ENCODE measurements at places on chromosomes 3 and 15. TPM values are rescaled to one million over a fixed set of nuclear protein-coding genes. Genes with fewer than 3 reads are reported as not detected.
A peak's percentile ranks its signal among the peaks of the same experiment; 100 is the strongest.

DNA sequence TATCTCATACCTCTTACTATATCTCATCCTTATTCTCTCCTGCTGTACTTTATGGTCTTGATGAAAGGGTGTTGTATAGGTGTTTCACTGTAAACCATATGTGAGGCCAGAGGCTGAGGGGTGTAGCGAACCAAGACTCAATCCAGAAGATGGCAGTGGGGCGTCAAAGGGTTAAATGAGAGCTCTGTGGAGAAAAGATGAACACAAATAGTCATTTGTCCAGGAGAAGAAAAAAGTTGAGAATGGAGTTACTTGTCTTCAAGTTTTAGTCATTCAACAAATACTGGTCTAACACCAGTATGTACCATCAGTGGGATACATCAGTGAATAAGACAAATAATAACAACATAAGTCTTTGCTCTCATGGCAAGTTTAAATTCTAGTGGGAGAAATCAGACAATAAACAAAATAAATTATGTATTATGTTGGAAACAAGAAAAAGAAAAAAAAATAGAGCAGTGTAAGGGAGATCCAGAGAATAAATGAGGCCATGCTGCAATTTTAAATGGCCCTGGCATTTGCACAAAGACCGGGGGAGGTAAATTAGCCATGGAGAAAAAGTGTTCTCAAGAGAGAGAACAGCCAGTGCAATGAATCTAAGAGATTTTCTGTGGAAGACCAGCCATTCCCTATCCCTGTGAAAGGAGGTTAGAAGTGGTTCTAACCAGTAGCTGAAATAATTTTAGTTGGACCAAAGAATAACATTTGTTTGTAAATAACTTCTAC lies 77.0 kb upstream of the UMPS start:
- no peak for DNase-seq
- no peaks in the 10 kb centered on the region for H3K27me3 ChIP-seq
- H3K36me3 ChIP-seq: no peaks in the 10 kb centered on the region
- H3K4me3 ChIP-seq: no peak overlapping the region
- no peaks in the 10 kb centered on the region for H3K4me1 ChIP-seq
- H3K27ac ChIP-seq: no peak overlapping the region

GRCh38 chr3:117084277-117084676 lies 374.7 kb downstream of the TUSC7 start:
- no peaks in the 10 kb centered on the region for H3K36me3 ChIP-seq
- no peaks in the 10 kb centered on the region for H3K4me1 ChIP-seq
- H3K27ac ChIP-seq: no peak overlapping the region

- no peak overlapping the region for H3K4me3 ChIP-seq
- H3K4me1 ChIP-seq: peaks cover 98% of the 10 kb centered on the region
- H3K27ac ChIP-seq: no peak overlapping the region
- DNase-seq: no peak
These were observed 23.8 kb downstream of the USP3 start for GRCh38 chr15:63528138-63528659.

DNA sequence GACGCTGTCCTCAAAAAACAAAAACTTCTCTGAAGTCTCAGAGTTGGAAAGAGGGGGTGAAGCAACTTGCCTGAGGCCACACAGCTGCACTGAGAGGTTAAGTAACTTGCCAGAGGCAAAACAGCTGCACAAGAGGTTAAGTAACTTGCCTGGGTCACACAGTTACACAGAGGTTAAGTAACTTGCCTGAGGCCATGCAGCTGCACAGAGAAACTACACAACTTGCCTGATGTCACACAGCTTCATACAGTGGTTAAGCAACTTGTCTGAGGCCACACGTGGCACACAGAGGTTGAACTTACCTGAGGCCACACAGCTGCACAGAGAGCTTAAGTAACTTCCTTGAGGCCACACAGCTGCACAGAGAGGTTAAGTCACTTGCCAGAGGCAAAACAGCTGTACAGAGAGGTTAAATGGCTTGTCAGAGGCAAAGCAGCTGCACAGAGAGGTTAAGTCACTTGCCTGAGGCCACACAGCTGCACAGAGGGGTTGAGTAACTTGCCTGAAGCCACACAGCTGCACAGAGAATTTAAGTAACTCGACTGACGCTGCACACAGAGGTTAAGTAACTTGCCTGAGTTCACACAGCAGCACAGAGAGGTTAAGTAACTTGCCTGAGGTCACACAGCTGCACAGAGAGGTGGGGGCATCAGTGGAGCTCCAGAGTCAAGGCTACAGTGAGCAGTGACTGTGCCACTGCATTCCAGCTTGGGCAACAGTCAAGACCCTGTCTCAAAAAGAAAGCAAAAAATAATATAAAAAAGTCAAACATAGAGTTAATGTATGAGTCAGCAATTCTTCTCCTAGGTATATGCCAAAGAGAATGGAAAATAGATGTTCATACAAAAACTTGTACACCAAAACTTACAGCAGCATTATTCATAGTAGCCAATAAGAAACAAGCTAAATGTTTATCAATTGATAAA lies 12.0 kb upstream of the ACAD9 start:
- no peak overlapping the region for H3K4me3 ChIP-seq
- no peak overlapping the region for H3K27ac ChIP-seq
- H3K27me3 ChIP-seq: no peaks in the 10 kb centered on the region
- DNase-seq: no peak

GRCh38 chr3:142498397-142499180 lies 50.8 kb upstream of the XRN1 start:
- no peaks in the 10 kb centered on the region for H3K4me1 ChIP-seq
- DNase-seq: no peak
- H3K36me3 ChIP-seq: peaks cover 19% of the 10 kb centered on the region
- no peak overlapping the region for H3K4me3 ChIP-seq
- H3K27ac ChIP-seq: no peak overlapping the region
- no peaks in the 10 kb centered on the region for H3K27me3 ChIP-seq

- no peak overlapping the region for H3K4me3 ChIP-seq
- H3K27ac ChIP-seq: no peak overlapping the region
- no peaks in the 10 kb centered on the region for H3K27me3 ChIP-seq
- DNase-seq: no peak
These were observed 22.1 kb downstream of the CLEC3B start for GRCh38 chr3:45048244-45048643.

- peaks cover 18% of the 10 kb centered on the region for H3K4me1 ChIP-seq
- peak overlapping the region; percentile 88 for H3K4me3 ChIP-seq
- no peak for DNase-seq
- no peaks in the 10 kb centered on the region for H3K27me3 ChIP-seq
These were observed 456 bp upstream of the TMEM62 start for GRCh38 chr15:43132830-43133429.

- no peak overlapping the region for H3K27ac ChIP-seq
- no peaks in the 10 kb centered on the region for H3K4me1 ChIP-seq
- no peaks in the 10 kb centered on the region for H3K27me3 ChIP-seq
- no peak for DNase-seq
- H3K4me3 ChIP-seq: no peak overlapping the region
These were observed 12.0 kb downstream of the SEMA5B start for GRCh38 chr3:123015596-123015995.

DNA sequence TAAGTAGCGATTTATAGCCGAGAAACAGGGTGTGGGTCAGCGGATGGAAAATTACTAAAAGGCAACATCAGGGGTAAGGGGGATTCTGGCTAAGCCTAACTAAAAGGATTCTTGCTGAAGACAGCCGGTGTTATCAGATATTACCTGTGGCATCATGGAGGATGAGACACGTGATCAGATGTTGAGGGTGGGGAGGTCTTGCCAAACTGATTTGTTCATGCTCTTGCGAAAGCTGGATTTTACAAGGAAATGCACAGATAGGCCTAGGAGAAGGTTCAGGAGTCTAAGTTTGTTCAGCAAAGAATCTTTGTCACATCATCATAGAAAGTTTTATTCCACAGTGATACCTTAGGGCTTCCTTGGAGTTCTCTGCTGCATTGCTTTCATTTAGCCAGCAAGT lies 396.8 kb upstream of the TBL1XR1 start:
- H3K4me3 ChIP-seq: no peak overlapping the region
- no peaks in the 10 kb centered on the region for H3K27me3 ChIP-seq
- DNase-seq: no peak
- H3K27ac ChIP-seq: no peak overlapping the region
- peaks cover 72% of the 10 kb centered on the region for H3K4me1 ChIP-seq

GRCh38 chr3:196055683-196056270 lies 26.1 kb downstream of the TFRC start:
- H3K27me3 ChIP-seq: no peaks in the 10 kb centered on the region
- no peak for DNase-seq
- H3K4me3 ChIP-seq: no peak overlapping the region
- H3K27ac ChIP-seq: no peak overlapping the region

DNA sequence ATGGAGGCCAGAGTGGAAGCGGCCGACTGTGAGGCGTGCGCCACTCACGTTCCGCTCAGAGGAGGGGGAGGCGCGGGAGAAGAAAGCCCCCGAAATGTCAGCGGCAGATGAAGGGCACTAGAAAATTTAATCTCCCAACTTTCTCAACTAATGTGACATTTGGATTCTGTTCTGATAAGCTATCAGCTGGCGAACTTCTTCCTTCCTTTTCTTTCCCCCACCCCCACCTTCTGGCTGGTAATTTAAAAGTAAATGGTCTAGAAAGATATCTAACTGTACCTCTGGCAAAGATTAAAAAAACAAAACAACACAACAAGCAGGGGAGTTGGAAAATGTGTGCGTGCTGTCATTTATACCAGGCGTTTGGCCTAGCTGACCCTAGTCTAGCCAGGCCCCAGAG lies 26.4 kb upstream of the TMEM115 start:
- H3K27me3 ChIP-seq: no peaks in the 10 kb centered on the region
- no peaks in the 10 kb centered on the region for H3K36me3 ChIP-seq
- no peak for DNase-seq
- H3K4me1 ChIP-seq: no peaks in the 10 kb centered on the region
- no peak overlapping the region for H3K27ac ChIP-seq
- H3K4me3 ChIP-seq: no peak overlapping the region

DNA sequence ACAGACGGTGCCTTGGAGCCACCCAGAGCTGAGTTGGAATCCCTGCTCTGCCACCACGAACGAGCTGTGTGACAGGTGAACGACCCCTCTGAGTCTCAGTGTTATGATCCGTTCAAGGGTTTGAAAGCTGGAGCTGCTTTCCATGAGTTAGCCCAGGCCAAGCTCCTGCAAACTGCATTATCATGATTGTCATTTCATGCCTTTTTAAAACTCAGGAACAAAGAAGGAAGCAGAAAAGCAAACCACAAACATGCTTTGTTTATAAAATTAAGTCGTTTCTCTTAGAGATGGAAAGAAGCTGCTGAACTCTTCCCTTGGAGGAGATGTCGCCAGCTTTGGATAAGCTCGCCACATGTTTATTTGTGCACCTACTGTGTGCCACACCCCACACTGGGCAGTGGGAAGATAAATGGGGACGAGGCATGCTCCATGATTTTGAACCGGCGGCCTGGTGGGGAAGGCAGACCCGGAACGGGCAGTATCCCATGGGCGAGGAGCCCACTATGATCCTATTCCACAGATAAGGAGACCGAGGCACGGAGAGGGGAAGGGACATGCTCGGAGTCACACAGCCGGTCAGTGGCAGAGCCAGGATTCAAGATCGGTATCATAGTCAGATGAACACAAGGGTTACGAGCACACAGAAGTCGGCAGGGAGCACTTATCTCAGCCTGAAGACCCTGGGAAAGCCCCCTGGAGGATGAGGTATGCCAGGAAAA lies 15.9 kb downstream of the HRH1 start:
- H3K27ac ChIP-seq: no peak overlapping the region
- H3K4me3 ChIP-seq: no peak overlapping the region
- H3K27me3 ChIP-seq: no peaks in the 10 kb centered on the region
- H3K4me1 ChIP-seq: no peaks in the 10 kb centered on the region
- no peak for DNase-seq
- no peaks in the 10 kb centered on the region for H3K36me3 ChIP-seq

- no peak for DNase-seq
- H3K4me1 ChIP-seq: peaks cover 31% of the 10 kb centered on the region
- H3K27ac ChIP-seq: no peak overlapping the region
- H3K27me3 ChIP-seq: no peaks in the 10 kb centered on the region
- no peaks in the 10 kb centered on the region for H3K36me3 ChIP-seq
These were observed 142.5 kb downstream of the KLF13 start for GRCh38 chr15:31468911-31469785.

- peaks cover 25% of the 10 kb centered on the region for H3K36me3 ChIP-seq
- H3K27ac ChIP-seq: no peak overlapping the region
- H3K27me3 ChIP-seq: no peaks in the 10 kb centered on the region
- H3K4me1 ChIP-seq: no peaks in the 10 kb centered on the region
These were observed 35.6 kb downstream of the SCAP start for GRCh38 chr3:47440131-47440530.

DNA sequence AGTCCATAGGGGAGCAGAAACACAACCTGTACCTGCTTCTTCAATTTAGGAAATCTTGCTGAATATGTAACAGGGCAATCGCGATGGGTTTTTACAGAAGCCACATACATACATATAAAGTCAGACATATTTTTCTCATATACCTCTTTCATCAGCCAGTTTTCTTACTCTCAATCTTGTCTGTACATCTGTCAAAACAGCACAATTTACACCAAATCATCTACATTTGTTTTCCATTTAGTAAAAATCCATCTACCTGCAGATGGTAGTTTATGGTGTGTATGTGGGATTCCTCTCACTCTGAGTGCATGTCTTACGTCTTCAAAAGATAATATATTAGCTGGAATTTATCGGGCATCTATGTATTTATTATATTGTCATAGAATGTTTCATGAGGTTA lies 208.7 kb downstream of the ZPLD1 start:
- no peak for DNase-seq
- H3K27me3 ChIP-seq: no peaks in the 10 kb centered on the region
- H3K36me3 ChIP-seq: no peaks in the 10 kb centered on the region
- H3K4me1 ChIP-seq: no peaks in the 10 kb centered on the region
- H3K27ac ChIP-seq: no peak overlapping the region

The PTPN23 gene
- total RNA-seq: 50.0 TPM

The CFAP100 gene
- total RNA-seq: not detected

The P2RY1 gene
- total RNA-seq: 0.08 TPM

The CD86 gene
- 0.58 TPM for total RNA-seq

The PPP1R14D gene
- total RNA-seq: not detected

The PAK6 gene
- 0.67 TPM for total RNA-seq

The RPLP1 gene
- total RNA-seq: 2,900 TPM

The COL6A6 gene
- total RNA-seq: not detected
